Effector memory CD4-positive, alpha-beta T cell (primary cell): ENCODE measurements at places on chromosomes 4 and X.

DNA sequence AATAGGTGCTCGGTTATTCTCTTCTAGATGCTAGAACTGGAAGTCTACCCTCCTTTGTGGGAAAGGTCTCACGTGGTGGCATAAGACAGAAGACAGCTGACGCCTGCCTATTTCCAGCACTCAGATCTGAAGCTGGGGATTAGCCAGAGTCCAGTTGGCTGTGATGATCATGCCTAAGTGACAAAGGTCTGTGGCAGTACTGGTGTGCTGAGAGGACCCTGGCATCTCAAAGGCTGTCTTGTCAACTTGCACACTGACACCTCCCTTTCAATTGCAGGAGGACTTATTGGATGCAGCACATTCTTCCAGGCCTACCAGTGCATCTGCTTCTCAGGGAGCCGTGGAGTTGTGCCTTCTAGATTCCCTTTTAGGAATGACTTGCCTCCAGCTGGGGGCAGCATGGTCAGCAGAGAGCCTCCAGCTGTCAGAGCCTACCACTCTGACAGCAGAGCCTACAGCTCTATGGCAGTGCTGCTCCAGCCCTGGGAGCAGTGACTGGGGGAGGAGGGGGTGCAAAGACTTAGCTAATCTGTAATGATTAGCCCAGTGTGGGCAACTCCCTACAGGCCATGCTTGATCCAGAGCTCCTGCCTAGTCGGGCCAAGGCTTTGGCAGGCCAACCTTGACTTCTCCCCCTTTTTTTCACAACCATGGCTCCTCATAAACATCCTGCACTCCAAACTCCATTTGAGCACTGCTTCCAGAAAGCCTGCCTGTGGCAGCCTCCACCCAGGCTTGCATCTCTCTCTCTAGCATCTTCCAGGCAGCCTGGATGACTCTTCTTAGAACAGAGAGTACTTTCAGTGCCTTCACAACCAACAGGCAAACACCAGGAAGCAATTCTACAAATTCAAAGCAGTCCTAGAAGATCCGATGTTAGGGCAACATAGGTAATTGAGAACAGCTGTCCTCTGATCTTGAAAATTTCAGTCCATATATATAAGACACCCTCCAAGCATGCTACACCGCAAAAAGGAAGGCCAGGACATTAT is 13.8 kb upstream of the FGFBP2 start:
- DNase-seq: no peak

DNA sequence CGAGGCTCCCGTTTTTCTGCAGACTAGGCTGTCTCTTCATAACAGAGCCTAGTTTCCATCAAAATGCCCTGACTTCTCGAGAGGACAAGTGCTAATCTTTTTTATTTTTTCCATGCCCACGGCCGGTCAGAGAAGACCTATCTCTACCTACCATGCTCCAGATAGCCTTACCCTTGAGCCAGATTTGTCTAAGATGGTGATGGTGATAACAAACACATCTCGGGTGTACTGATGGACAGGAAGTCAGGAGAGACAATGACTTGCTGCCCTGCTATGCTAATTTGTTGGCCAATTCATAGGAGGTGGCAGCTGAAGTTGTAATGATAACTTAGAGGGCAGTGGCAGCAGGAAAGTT is 42.2 kb upstream of the NKRF start:
- no peak for DNase-seq

DNA sequence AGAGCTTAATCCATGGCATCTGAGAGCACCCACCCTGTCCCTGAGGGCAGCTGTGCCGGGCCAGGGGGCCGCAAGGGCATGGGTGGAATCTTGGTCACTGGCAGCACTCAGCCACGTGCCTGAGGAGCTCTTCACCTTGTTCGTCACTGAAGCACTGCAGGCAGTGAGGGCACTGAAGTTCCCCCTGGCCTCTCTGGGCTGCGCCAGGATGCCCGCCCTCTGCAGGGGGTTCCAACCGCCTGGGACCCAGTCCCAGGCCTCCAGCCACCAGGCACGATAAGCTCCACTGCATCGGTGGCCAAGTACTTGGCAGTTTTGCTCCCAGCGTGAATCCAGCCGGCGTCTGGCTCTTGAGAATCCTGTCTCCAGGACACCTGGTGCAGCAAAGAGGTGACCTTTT is 96.4 kb upstream of the MED14 start:
- no peak for DNase-seq

- no peak for DNase-seq
These were observed 850.4 kb upstream of the AADAT start for GRCh38 chr4:170940043-170940724.

DNA sequence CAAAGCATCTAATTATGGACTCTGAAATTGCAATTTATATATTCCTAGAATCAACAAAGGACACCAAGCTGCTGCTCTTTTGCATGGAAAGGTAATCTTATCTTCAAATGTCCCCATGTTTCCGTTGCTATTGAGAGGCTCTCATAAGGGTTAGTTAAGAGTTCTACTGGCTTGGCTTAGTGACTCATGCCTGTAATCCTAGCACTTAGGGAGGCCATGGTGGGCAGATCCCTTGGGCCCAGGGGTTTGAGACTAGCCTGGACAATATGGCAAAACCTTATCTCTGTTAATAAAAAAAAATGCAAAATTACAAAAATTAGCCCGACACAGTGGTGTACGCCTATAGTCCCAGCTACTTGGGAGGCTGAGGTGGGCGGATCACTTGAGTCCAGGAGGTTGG is 93.4 kb upstream of the RAPGEF2 start:
- DNase-seq: no peak

DNA sequence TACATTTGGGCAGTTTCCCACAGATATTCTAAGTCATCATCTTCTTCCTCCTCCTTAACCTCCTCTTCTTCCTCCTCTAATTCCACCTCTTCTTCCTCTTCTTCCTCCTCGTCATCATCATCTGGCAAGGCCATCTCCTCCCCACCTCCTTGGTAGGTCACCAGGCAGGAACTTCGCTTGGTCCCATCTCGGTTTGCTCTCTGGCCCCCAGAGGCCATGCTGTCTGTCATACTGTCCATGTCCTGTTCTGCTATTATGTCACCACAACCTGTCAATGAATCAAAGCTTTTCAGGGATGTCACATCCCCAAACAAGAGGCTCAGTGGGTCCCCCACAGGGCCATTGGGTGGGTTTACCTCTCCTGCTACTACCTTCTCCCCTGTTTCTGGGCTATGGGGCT is 13.5 kb downstream of the AMER1 start:
- no peak for DNase-seq

GRCh38 chr4:152434011-152434410 is 101.9 kb downstream of the FBXW7 start:
- no peak for DNase-seq

- no peak for DNase-seq
These were observed 35.1 kb downstream of the GAB3 start for GRCh38 chrX:154715825-154716224.

GRCh38 chr4:31390849-31391248 is 670.7 kb downstream of the PCDH7 start:
- no peak for DNase-seq

DNA sequence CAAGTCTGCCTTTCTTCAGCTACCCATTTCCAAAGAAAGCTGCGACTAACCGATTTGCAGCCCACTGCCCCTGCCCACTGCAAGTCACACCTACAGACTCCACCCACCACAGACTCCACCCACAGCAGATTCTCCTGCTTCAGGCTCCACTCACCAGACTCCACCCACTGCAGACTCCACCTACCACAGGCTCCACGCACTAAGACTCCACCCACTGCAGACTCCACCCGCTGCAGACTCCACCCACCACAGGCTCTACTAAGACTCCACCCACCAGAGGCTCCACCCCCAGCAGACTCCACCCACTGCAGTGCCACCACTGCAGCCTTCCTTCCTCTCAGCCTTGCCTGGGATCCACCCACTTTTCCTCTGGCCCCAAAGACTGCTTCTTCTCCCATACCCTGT is 41.3 kb downstream of the ABLIM2 start:
- no peak for DNase-seq

DNA sequence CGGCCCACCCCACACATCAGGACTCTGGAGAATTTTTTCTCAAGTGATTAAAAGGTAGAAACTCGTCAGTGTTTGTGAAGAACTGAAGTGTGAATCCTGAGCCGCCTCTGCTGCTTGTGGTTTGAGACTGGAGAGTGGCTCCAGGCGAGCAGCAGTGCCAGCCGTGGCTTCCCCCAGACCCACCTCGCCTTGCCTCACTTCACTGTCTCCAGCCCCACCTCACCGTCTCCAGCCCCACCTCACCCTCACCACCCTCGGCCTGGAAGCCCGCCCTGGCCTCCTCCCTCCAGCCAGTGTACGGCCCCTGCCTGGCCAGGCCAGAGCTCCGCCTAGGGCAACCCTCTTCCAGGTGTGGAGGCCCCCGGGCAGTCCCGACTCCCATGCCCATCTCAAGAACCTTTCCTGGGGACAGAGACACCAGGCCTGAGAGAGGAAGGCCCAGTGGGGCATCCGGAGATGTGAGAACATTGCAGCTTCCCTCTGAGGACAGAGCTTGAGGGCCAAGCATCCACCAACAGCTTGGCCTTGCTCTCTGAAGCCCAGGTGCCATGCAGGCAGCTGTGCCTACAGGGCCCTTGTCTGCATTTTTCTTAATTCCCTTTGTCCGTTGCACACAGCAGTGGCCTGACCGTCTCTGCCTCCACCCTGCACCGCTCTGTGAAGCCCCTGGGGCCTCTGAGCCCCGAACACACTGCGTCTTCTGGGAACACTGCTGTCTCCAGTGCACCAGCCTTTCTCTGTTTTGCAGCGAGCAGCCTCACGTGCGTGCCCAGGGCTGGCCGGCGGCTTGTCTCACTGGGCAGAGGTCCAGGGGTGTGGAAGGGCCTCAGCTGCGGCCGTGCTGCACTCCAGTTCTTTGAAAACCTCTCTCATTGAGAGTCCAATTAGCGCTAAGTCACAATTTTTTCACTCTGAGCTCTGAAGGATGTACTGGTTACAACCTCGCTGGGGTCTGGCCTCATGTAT is 13.8 kb downstream of the SH3BP2 start:
- DNase-seq: no peak

GRCh38 chr4:82428526-82428968 is 1.7 kb downstream of the HNRNPDL start:
- no peak for DNase-seq

- DNase-seq: no peak
These were observed 43.8 kb downstream of the HPGDS start for GRCh38 chr4:94298725-94299252.

DNA sequence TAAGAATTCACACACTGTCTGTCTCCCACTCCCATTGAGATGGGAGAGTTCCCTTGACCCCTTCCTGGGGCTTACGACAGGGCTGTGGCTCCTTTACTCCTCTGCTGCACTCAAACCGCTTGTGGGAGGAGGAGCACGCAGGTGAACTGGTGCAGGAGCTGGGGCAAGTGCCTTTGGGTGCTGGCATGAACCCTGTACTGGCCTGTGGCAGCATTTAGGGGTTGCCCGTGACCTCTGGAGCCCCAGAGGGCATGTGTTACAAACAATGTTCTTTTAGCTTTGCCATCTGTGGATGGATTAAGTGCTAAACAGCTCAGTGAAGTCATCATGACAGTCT is 21.8 kb upstream of the FTHL17 start:
- no peak for DNase-seq

DNA sequence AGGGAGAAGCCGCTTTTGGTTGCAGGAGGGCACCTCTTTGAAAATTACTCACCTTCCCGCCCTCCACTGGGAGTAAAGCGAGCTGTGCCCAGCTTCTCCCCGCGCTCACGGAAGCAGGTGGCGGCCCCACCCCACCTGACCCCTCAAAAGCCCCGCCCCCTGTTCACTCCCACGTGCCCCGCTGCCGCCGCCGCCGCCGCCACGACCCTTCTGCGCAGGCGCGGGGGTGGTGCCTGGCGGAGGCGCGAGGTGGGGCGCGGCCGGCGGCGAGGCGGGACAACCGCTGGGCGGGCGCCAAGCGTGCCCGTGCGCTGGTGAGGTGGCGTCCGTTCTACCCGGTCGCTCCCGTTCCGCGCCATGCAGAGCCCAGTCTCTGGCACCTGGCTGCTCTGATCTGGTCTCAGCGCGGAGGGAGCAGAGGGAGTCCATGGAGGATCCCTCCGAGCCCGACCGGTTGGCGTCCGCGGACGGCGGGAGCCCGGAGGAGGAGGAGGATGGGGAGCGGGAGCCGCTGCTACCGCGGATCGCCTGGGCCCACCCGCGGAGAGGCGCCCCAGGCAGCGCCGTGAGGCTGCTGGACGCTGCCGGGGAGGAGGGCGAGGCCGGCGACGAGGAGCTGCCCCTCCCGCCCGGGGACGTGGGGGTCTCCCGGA is at the start of gene PI4K2B:
Gene PI4K2B (plus strand): TSS at position 297 of the 653 bp plus-strand sequence. CDS start 131 bp downstream, at position 428.
- peak; percentile 92 for DNase-seq

GRCh38 chrX:17682259-17682658 is 55.0 kb upstream of the SCML1 start:
- no peak for DNase-seq

DNA sequence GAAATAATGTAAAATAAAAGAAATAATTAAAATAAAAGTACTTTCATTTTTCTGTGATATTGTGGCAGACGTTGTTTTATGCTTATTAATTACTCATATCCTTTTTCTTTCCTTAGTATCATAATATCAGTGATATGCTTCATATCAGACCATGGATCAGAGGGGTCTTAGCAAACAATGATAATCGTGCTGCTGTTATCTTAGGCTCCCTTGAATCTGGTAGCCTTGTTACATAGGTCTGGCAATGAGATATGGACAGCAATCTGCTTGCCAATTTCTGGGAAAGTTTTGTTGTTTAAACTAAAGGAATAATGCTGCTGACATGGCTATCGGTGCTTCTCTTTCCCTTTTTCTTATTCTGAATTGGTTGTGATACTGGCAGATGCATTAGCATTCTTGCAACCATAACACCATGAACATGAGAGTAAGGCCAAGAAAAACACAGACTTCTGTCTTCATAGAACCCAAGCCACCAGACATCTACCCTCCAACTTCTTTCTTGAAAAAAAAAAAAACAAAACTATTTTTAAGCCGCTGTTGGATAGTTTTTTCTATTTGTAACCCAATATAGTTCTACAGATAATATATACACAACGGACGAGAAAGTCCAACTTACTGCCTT is 16.4 kb downstream of the EPHA5 start:
- no peak for DNase-seq

DNA sequence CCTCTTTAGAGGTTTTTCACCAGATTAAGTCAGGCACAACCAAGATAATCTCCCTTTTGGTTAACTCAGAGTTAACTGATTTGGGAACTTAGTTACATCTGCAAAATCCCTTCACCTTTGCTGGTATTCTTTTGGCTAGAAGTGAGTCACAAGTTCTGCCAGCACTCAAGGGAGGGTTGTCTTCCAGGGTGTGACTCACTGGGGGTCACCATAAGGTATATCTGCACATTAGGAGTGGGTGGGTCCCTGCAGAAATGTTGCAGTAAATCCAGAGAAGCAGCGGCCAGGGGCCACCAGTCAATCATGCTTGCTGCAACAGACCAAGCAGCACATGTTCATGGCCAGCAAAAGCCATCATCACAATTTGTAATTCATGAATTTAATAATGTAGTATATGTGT is 59.8 kb upstream of the MAML3 start:
- DNase-seq: no peak

DNA sequence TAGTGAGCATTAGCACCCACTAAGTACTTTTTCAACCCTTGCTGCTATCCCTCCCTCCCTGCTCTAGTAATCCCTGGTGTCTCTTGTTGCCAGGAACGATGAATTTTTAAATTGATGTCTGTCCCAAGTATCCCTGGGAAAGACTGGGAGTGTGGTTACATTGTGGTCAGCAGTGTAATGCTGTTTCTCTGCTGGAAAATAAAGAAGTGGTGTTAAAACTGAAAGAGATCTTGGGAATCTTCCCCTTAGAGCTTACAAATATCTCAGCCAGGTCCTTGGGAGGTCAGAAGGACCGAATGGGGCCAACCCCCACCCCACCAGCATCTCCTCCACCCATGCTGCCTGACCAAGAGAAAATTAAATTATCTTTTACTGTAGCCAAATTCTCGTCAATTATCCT is 174.5 kb upstream of the MXRA5 start:
- no peak for DNase-seq

GRCh38 chrX:25897758-25898157 is 240.4 kb upstream of the MAGEB18 start:
- no peak for DNase-seq
